ENCODE measurements at places on chromosomes 12 and 14.

DNA sequence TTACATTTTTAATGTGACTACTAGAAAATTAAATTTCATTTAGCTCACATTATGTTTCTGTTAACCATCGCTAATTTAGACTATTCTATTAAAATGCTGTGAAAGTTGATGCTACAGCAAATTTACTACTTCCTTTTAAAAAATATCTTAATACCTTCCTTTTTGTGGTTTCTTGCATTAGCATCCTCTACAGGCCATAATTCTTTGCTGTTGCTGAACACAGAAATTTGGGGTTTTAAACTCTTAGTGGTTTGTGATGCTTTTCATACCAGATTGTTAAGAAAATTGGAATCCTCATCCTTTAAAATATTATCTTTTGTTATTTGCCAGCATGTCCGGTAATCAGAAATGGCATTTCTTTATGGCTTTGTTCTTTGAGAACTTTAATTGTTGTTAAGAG, 18.1 kb downstream of the WNK1 start:
- no peak for DNase-seq

DNA sequence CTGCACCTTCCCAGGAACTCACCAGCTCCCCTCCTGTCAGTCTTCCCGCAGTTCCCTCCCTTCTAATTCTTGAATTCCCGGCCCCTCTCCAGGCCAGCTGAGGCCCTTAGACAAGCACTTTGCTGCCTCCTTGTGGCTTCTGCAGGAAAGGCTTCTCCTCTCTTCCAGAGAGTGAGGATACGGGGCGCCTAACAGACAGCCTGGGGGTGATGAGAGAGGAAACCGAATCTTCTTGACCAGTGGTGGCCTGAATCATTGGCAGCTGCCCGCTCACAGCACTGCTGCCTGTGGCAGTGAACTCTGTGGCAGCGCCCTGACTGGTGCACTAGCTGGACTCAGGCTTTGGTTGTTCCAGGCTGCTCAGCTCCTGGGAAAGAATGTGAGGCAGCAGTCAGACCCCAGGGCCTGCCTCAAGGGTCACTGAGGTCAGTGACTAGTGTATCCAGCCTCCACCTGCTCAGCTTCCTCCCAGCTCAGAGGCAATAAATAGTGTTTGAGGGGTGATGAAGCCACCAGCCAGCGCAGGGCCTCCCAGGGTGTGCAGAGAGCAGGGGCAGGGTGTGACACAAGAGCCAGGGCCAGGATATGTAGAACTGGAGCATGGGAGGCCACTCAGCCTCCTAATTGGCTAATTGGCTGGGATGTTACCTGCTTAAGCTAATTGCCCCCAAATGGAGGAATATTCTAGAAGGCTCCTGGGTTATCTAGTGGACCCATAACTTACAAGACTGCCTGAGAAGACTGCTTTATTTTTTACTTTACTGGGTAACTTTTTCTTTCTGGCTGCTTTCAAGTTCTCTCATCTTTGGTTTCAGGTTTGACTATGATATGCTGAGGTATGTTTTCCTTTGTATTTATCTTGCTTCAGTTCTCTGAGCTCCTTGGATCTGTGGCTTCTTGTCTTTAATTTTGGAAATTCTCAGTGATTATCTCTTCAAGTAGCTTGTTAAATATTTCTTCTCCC, 12.9 kb upstream of the MCRS1 start:
- peak; percentile 31 for DNase-seq

- DNase-seq, result no peak
Observed at GRCh38 chr12:29867823-29868222, 84.1 kb upstream of the TMTC1 start.

DNA sequence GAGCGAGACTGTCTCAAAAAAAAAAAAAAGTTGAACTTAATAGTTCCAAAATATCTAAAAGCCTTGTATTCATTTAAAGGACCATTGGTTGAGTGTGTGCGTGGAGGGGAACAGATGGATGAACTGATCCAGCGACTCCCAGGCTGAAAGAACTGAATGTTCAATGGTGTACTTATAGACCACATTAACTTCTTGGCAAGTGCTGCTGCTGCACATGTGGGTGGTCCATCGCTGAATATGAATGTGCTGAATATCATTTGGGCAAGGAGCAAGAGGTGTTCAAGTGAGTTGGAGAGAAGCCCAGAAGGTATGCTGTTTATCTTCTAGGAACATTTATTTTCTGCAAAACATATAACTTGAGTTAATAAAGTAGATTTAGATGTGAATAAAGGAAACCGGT, 289.0 kb upstream of the RPL10L start:
- DNase-seq, result no peak

DNA sequence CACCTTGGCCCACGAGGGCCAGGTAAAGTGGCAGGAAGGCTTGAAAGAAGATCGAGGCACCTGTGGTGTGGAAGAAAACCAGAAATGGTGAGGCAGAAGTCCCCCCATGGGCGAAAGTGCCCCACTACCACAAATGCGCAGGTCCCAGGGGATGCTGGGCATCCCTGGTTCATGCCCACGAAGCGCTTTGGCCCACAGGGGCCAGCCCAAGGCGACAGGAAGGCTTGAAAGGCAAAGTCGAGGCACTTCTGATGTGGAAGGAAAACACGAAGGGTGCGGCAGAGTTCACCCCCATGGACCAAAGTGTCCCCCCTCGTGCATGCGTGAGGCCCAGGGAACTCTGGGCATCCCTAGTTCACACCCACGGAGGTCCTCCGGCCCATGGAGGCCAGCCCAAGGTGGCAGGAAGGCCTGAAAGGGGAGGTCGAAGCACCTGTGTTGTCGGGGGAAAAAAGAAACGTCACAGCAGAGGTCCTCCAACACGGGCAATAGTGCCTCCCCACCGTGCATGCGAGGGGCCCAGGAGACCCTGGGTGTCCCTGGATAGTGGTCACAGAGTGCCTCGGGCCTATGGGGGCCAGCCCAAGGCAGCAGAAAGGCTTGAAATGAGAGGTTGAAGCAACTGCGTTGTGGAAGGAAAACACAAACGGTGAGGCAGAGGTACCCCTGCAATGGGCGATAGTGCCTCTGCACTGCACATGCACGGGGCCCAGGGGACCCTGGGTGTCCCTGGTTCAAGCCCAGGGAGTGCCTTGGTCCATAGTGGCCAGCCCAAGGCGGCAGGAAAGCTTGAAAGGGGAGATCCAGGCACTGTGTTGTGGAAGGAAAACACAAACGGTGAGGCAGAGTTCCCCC, 373.9 kb downstream of the ALG10 start:
- DNase-seq, result no peak

DNA sequence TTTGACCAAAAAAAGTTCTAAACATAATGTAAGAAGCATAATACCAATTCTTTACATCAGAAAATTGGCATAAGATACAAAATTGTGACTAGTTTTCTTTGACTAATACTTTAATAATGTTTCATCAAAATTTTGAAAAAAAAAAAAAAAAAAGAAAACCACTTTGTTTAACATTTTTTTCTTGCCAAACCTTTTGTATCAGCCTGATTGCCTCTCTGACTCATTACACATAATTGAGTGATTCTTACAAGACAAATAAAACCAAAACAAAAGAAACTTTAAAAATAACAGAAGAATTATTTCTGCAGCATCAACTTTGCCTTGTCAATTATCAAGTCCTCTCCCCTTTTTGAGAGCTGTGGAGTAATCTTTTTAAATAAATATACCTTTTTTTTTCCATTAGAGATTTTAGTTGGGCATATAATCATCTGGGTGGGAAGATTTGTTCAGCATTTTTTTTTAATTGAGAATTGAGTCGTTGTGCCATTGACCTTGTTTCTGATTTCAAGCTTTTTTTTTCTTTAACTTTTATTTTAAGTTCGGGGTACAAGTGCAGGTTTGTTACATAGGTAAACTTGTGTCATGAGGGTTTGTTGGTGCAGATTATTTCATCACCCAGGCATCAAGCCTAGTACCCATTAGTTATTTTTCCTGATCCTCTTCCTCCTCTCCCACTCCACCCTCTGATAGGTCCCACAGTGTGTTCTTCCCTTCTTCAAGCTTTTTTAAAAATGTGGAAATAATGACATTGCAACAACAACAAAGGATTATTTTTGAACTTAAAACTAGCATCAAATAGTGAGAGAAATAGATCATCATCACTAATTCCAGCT, 45.8 kb upstream of the HMGA2 start:
- DNase-seq, result no peak

DNA sequence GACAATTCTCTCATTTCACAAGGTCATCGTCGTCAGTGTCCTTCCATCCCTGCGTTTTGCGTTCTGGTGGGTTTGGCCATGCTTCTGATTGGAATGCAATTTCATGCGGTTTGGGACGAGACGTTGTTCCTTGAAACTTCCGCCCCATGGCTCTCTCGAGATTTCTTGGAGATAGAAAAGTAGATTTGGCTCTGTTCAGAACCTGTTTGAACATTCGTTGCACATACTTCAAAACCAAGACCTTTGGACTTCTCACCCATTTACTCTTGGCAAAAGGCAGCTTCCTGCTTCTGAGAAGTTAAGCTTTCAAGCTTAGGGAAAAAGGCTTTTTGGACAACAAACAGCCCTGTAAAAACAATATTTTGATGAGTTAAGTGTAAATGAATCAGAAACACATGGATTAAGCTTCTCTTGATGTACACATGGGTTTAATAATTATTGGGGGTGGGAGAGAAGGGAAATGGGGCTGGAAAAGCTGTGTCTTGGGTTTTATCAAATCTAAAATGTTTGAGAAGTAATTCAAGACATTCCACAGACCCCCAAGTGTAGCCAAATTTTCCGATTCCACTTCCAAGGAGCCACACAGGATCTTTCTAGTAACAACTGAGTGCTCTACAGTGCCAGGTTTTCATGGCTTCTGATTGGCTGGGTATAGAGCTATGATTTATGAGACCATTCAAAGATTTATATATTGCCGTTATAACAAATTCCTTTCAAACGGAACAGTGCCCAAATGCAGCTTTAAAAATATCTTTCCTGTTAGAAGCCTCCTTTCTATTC, 467.2 kb downstream of the MED13L start:
- no peak for DNase-seq

GRCh38 chr12:120677765-120678473, 9.0 kb upstream of the MLEC start:
- no peak for DNase-seq

DNA sequence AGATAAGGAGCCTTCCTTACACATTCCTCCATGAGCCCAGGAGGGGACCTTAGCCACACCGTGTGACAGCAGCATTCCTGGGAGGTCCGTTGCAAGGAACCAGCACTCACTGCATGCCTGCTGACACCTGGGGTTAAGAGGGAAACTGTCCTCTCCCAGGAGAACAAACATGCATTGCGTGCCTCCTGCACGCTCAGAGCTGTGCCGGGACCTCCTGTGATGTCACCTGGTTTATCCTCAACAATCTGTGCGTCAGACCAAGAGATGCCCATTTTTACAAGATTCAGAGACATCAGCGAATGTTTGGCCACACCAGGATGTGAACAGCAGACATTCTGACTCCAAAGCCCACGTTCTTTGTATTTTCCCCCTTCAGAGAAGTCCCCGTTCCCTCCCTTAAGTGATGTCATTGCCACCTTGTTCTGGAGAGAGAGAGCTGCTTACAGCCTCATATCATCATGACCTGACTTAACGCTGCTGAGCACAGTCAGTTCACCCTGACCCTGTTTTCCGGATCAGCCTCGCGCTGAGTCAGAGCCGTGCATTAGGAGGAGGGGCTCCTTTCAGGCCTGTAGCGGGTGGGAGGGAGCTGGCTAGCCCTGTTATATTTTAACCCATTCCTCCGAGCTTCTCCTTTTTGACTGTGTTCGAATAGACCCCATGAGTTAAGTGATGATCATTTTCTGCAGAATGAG, 36.2 kb downstream of the TMEM120B start:
- DNase-seq, result no peak

DNA sequence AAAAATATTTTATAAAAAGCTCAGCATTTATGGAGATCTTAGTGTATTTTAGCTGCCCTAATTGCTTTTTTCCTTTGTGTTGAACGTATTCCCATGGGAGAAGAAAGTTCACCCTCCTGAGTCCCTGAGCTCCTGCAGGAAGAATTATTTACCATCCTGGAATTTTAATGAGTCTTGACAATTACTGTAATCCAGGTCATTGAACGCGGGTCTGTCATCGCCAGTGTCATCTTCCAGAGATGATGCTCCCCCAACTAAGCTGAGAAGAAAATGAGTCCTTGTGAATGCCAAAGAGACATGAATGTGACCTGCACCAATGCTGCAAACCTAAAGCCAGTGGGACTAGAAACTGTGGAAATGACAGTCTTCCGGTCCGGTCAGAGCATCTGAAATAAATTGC, 129.5 kb downstream of the FBXL14 start:
- DNase-seq, result no peak

DNA sequence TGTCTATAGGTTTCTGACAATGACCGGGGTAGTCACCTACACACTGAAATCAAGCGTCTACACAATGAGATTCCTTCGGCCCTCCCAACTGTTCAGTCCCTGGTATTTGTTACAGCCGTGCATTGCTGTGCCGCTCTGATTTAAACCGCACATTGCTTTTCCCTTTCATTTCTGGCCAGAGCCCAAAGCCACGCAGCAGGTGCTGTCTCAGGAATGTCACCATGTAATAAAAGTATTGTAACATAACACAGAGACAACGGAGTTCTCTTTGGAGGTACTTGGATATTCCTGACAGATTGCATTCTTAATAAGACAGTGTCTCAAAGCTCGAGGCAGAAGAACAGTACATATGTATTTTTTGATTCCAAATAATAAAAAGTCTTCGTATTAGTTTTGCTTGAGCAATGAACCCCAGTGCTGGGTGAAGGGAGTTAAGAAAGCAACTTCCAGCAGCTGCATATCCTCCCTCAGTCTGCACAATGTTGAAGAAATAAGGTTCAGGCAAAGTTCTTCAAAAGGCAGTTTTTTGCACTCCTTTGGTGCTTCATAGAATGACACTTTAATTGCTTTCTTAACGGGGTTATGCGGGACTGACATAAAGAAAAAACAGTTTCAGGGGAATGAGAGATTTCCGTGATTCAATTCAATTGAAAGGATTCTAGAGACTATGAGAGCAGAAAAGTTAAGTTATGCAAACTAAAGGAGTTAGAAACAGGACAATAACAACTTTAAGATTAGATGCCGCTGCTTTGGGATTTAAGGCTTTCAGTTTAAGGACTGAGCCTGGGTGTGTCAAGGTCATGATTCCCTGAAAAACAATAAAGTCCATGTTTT, 288.7 kb upstream of the FLRT2 start:
- DNase-seq, result no peak

All from NCI-H2029 (cell line).